ENCODE measurements at places on chromosomes 13 and 19. TPM values are rescaled to one million over a fixed set of nuclear protein-coding genes. Genes with fewer than 3 reads are reported as not detected.

The PRKCG gene
- not detected for polyA plus RNA-seq

DNA sequence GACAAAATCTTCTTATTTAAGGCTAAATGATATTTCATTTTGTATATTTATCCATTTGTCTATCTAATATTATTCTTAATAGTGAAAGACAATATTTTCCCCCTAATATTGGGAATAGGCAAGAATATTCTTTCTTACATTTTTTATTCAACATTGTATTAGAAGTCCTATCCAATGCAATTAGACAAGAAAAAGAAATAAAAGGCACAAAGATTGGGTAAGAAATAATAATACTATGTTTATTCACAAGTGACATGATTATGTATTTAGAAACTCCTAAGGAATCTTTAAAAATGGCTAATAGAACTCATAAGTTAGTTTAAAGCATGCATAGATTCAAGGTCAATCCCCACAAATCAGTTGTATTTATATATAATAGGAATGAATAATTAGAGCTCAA is 11.3 kb upstream of the CRYL1 start:
- H3K27ac ChIP-seq: no peak overlapping the region
- H3K4me1 ChIP-seq: no peaks in the 10 kb centered on the region
- no peak for DNase-seq
- H3K36me3 ChIP-seq: peaks cover 3% of the 10 kb centered on the region
- H3K27me3 ChIP-seq: no peaks in the 10 kb centered on the region

The SYNGR4 gene
- not detected for polyA plus RNA-seq

GRCh38 chr13:24237356-24237755 is 72.0 kb upstream of the C1QTNF9 start:
- no peak overlapping the region for H3K4me3 ChIP-seq
- H3K27ac ChIP-seq: no peak overlapping the region

The MRPS12 gene
- polyA plus RNA-seq: 127 TPM

GRCh38 chr19:44813070-44813840 is 4.4 kb downstream of the BCAM start:
- no peak overlapping the region for H3K27ac ChIP-seq
- no peaks in the 10 kb centered on the region for H3K36me3 ChIP-seq
- H3K4me3 ChIP-seq: no peak overlapping the region
- H3K27me3 ChIP-seq: peaks cover 8% of the 10 kb centered on the region
- H3K4me1 ChIP-seq: peaks cover 2% of the 10 kb centered on the region
- DNase-seq: no peak

The AP1M2 gene
- polyA plus RNA-seq: not detected

The ZNF225 gene
- polyA plus RNA-seq: 4.8 TPM

GRCh38 chr13:44578067-44578400 is 1.9 kb upstream of the TSC22D1 start:
- peak overlapping the region; percentile 83 for H3K27ac ChIP-seq
- peaks cover 36% of the 10 kb centered on the region for H3K4me1 ChIP-seq
- DNase-seq: no peak
- peak overlapping the region; percentile 82 for H3K4me3 ChIP-seq
- H3K36me3 ChIP-seq: no peaks in the 10 kb centered on the region

DNA sequence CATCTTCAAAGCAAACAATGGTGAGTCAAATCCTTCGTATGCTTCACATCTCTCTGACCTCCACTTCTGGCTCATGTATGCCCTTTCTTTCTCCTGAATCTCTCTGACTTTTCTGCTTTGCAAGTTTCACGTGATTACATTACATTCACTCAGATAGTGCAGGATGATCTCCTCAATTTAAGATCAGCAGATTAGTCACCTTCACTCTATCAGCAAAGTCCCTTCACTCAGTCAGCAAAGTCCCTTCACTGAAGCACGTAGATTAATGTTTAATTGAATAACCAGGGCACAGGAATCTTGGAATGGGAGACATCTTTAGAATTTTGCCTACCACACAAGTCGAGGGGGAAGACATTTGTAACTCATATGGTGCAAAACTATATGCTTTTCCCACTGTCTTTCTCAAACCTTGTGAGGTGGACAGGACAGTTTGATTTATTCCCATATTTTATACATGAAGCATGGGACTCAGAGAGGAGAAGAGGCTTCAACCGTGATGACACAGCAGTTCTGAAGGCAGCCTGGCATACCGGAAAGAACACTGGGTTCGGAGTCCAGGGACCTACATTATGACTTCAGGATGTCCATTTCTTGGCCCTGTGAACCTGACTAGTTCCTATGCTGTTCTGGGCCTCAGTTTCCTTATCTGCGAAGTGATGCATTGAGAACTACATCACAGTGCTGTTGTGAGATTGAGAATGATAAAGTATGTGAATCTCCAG is 23.3 kb downstream of the SIGLECL1 start:
- no peak for DNase-seq
- peaks cover 21% of the 10 kb centered on the region for H3K4me1 ChIP-seq
- H3K27me3 ChIP-seq: peaks cover 4% of the 10 kb centered on the region
- H3K36me3 ChIP-seq: no peaks in the 10 kb centered on the region

DNA sequence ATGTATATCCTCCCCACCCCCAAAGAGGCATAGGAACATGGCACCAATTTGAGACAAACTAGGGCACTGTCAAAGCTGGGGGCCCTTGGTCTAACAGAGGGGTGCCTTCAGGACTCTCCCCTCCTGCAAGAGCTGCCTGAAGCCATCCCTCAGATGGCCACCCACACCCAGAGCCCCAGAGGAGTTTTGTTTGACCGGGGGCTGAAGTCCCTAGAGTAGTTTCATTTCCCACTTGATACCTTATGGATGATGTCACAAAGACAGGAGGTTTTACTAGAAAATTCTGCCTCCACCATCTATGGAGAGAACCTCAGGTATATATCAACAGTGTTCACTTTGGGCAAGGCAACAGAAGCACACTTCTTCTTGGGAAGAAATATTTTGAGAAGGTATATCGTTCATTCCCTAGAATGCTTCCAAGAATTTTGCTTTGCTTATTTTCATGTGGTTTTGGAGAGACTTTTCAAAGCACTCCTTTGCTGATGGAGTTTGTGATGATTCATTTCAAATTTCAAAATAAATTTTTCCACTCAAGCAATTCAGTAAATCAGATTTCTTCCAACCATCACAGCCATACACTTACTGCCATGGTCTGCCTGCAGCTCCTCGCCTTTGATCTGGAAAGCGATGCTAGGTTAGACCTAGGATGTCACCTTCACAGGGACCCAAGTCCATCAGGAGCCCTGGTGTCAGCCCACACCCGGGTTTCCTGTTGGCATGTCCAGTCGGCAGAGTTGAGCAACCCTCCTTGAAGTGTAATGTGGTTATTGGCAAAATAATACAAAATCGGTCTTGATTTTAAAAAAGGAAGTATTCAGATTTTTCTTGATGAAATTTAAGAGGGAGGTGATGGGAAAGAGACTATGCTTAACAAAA is 207.0 kb downstream of the SHISA2 start:
- H3K36me3 ChIP-seq: peaks cover 3% of the 10 kb centered on the region
- no peak overlapping the region for H3K4me3 ChIP-seq
- peaks cover 3% of the 10 kb centered on the region for H3K27me3 ChIP-seq
- no peak for DNase-seq

DNA sequence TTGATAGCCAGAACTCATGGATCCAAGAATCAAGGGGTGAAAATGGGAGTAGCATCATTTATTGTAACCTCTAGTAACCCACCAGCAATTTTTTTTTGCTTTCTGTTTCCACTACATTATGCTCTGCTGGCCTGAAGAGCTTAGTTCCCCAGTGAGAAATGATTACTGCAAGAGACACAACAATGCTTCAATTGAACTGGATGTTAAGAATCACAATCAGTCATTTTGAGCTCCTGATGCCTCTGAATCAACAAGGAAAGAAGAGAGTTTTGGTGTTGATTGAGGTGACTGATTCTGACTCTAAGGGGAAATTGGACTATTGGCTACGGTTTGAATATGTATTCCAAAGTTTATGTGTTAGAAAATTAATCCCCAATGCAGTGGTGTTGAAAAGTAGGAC is 1084.4 kb downstream of the SLITRK1 start:
- no peak for DNase-seq
- no peak overlapping the region for H3K4me3 ChIP-seq
- no peaks in the 10 kb centered on the region for H3K36me3 ChIP-seq
- H3K27me3 ChIP-seq: no peaks in the 10 kb centered on the region
- no peak overlapping the region for H3K27ac ChIP-seq

The NLRP4 gene
- not detected for polyA plus RNA-seq

DNA sequence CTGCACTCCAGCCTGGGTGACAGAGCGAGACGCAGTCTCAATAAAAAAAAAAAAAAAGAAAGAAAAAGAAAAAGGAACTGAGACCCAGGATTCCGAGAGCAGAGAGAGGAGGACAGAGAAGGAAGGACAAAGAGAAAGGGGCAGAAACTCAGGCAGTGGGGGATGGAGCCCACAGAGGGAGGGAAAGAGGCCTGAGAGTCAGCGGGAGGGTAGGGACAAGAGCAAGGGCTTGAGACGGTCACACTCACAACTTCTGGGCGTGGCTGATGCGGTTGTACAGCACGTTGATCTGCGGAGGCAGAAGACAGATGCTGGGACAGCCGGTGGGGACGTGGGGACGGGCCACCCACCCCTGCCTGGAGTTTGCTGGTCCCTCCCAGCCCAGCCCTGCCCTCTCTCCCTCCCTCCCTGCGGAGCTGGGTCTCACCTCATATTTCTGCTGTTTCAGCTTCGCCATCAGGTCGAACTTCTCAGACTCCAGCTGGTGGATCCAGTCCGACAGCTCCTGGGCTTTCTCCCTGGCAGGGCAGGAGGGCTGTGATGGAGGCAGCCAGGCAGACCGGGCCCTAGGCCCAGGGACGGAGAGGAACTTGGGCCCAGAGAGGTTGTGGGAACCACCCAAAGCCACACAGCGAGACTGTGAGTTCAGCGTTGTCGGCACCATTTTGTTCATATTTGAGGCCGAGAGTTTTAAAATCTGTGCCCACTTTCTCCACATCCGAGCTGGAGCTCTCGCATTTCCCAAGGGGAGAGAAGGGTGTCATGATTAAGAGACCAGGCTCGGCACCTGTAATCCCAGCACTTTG is 15.2 kb downstream of the TNNT1 start:
- H3K27ac ChIP-seq: no peak overlapping the region
- peaks cover 8% of the 10 kb centered on the region for H3K27me3 ChIP-seq
- no peak overlapping the region for H3K4me3 ChIP-seq
- no peaks in the 10 kb centered on the region for H3K4me1 ChIP-seq
- H3K36me3 ChIP-seq: no peaks in the 10 kb centered on the region
- no peak for DNase-seq

DNA sequence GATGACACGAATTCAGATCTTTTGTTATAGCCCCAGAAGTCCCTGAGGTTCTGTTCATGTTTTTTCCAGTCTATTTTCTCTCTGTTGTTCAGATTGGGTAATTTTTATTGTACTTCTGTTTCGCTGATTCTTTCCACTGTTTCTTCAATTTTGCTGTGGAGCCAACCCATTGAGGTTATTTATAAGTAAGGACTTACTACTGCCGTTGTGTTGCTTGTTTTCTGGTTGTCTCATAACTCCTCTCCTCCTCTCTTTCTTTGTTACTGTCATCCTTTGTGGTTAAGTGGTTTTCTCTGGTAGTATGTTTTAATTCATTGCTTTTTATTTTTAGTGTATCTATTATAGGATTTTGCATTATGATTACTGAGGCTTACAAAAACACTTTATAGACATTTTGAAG is 48.7 kb upstream of the GAS6 start:
- H3K27me3 ChIP-seq: peaks cover 24% of the 10 kb centered on the region
- no peak overlapping the region for H3K4me3 ChIP-seq
- no peak overlapping the region for H3K27ac ChIP-seq
- peaks cover 1% of the 10 kb centered on the region for H3K4me1 ChIP-seq
- H3K36me3 ChIP-seq: peaks cover 4% of the 10 kb centered on the region

- peak overlapping the region; percentile 96 for H3K27ac ChIP-seq
- DNase-seq: no peak
- H3K27me3 ChIP-seq: peaks cover 29% of the 10 kb centered on the region
- peaks cover 8% of the 10 kb centered on the region for H3K36me3 ChIP-seq
Observed at GRCh38 chr19:41883463-41883820, 458 bp downstream of the ARHGEF1 start.

The ACER1 gene
- 0.54 TPM for polyA plus RNA-seq

The CABP5 gene
- not detected for polyA plus RNA-seq

The LHFPL6 gene
- polyA plus RNA-seq: not detected

GRCh38 chr19:51614789-51615188 is 15.4 kb downstream of the SIGLEC5 start:
- no peak overlapping the region for H3K27ac ChIP-seq
- DNase-seq: no peak
- H3K36me3 ChIP-seq: no peaks in the 10 kb centered on the region
- H3K4me3 ChIP-seq: no peak overlapping the region
- H3K27me3 ChIP-seq: peaks cover 2% of the 10 kb centered on the region

The ABCA7 gene
- 4.5 TPM for polyA plus RNA-seq

The APOE gene
- polyA plus RNA-seq: not detected

DNA sequence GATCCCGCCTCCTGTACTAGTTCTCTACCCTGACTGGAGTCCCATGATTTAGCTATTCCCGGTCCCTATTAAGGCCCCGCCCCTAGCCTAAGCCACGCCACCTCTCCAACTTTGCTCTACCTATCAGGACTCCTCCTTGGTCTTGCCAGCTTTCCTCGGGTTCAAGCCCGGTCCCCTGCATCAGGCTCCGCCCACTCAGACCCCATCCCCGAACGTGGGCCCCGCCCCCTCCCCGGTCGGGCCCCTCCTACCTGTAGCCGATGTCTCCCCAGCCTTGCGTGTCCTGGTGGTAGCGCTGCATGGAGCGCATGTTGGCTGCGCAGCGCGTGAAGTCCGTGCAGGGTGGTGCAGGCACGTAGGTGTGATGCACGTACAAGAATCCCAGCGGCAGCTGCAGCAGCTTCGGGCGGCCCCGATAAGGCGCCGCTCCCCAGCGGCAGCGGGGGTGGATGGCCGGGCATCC is 7.3 kb upstream of the RASAL3 start:
- H3K27ac ChIP-seq: no peak overlapping the region
- H3K4me3 ChIP-seq: no peak overlapping the region
- peaks cover 6% of the 10 kb centered on the region for H3K27me3 ChIP-seq
- peaks cover 44% of the 10 kb centered on the region for H3K4me1 ChIP-seq

DNA sequence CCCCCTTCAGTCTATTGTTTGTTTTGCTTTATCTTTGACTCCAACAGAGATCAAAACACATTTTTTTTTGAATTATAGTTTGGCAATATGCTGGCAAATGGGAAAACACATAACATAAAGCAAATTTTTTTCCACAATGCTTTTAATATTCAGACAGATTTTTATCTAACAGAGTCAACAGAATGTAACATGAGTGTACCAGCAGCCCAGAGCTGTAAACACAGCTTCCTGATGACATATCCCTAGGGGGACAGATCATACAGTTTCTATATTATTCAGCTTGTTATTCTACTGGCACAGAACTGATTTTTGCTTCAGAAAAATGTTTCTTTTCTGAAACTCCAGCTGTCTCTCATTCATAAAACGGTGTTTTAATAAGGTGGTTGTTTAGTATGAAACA is 168.8 kb downstream of the OLFM4 start:
- no peak for DNase-seq
- H3K4me3 ChIP-seq: no peak overlapping the region
- no peaks in the 10 kb centered on the region for H3K36me3 ChIP-seq

DNA sequence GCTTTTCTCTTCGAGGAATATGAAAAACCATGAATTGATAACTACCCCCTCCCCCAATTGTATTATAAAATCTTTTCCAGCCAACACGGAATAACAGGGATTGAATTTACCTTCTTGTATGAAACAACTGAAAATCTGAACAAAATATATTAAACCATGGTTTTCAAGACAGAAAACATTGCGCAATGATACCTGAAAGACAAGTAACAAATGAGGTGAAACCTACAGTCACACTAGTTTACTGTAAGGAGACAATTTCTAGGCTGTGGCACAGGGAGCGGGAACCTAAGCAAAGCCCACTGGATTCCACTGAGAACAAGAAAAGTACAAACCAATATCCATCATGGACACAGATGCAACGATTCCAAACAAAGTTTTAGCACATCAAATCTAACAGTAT is 53.4 kb downstream of the ZNF283 start:
- H3K36me3 ChIP-seq: peaks cover 39% of the 10 kb centered on the region
- no peaks in the 10 kb centered on the region for H3K4me1 ChIP-seq
- no peak overlapping the region for H3K4me3 ChIP-seq
- DNase-seq: no peak
- H3K27me3 ChIP-seq: no peaks in the 10 kb centered on the region
